GM23248 (cell line): ENCODE measurements at places on chromosomes 12 and 14. TPM values are rescaled to one million over a fixed set of nuclear protein-coding genes. Genes with fewer than 3 reads are reported as not detected.

Gene PPM1H
- polyA plus RNA-seq = 0.03 and 0.13 TPM in 2 replicates

Gene SMIM41
- polyA plus RNA-seq = not detected in 2 replicates

Gene KRT4
- 0.13 TPM in 1 of 2 replicates, not detected in the other for polyA plus RNA-seq

Gene CD27
- 0.28 and 0.32 TPM in 2 replicates for polyA plus RNA-seq

Gene CIROP
- 0.09 TPM in 1 of 2 replicates, not detected in the other for polyA plus RNA-seq

Gene TRIAP1
- 68.6 and 70.3 TPM in 2 replicates for polyA plus RNA-seq

Gene TCL1A
- not detected in 2 replicates for polyA plus RNA-seq

Gene KRT2
- polyA plus RNA-seq = not detected in 2 replicates

Gene LMNTD1
- 0.39 and 0.58 TPM in 2 replicates for polyA plus RNA-seq

DNA sequence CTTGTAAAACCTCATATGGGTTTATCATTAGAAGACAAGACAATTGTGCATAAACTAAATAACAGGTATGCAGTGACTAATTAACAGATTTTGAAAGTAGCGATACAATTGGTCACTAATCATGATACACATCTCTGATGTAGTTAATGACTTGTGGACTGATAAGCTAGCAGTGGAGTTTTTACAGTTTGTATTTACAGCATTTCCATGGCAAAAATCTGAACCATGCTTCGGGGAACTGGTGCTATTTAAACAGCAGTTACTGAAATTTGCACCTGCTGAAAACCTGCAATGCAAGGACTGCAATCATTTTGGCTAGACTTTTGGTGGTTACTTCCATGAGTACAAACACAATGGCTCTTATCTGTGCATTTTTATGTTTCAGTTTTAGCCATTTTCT is 471.2 kb downstream of the RERGL start:
- DNase-seq = no peak

- peak; percentile 44 for DNase-seq
Observed at GRCh38 chr12:46874642-46875041, 48.8 kb upstream of the SLC38A4 start.

DNA sequence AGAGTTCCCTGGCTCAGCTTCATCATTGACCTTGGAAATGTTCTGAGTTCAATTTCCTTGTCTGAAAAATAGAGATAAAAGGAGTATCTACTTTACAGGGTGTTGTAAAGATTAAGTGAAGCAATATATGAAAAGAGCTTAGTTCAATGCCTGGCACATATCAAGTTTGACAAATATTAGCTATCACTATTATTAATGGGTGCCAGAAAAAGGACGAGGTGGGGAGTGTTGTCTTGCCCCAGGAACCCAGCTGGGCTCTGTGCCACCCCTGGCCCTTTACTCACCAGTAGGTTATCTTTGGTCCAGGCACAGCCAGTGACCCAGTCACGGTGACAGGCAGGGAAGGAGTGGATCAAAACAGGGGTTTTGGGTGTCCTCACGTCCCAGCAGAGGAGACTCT is 32.0 kb downstream of the PARP2 start:
- DNase-seq = no peak

- peak; percentile 49 for DNase-seq
Observed at GRCh38 chr12:46711756-46712155, 114.0 kb downstream of the SLC38A4 start.

DNA sequence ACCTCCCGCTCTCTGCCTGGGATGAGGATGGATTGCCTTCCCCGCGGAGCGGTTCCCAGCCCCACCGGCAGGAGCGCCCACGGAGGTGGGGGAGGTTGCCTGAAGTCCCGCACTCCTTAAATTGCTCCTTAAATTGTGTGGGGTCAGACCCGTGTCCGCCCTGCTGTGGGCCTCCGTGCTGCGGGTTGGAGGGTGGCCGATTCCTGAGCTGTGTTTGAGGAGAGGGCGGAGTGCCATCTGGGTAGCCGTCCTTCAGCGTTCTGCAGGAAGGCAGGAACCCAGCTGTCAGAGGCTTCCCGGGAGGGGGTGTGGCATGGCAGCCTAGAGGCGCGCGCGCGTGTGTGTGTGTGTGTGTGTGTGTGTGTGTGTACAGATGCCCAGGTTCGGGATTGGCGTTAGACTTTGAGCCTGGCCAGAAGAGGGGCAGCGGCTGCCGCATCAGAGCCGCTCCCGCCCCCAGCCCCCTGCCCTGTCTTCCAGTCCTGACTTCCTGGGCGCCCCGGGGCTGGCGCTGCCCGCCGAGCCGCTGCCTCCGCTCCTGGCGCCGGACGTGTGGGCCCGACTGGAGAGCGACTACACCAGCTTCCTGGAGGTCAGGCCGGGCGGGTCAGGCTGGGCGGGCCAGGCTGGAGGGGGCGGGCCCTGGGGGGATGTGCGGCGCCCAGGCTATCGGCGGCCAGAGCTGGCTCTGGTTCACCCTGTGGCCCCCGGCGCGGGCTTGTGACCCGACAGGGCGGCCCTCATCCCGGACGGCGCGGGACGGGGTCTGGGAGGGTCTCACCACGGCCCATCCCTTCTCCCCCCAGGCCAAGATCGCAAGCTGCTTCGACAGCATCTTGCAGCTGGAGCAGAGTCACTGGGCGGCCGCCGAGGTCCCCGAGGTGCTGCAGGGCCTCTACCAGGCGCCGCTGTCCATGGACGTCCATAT is 9.2 kb downstream of the EXOC3L4 start:
- DNase-seq = peak; percentile 68

- DNase-seq = no peak
Observed at GRCh38 chr14:72559669-72560255, 334.1 kb downstream of the DPF3 start.

DNA sequence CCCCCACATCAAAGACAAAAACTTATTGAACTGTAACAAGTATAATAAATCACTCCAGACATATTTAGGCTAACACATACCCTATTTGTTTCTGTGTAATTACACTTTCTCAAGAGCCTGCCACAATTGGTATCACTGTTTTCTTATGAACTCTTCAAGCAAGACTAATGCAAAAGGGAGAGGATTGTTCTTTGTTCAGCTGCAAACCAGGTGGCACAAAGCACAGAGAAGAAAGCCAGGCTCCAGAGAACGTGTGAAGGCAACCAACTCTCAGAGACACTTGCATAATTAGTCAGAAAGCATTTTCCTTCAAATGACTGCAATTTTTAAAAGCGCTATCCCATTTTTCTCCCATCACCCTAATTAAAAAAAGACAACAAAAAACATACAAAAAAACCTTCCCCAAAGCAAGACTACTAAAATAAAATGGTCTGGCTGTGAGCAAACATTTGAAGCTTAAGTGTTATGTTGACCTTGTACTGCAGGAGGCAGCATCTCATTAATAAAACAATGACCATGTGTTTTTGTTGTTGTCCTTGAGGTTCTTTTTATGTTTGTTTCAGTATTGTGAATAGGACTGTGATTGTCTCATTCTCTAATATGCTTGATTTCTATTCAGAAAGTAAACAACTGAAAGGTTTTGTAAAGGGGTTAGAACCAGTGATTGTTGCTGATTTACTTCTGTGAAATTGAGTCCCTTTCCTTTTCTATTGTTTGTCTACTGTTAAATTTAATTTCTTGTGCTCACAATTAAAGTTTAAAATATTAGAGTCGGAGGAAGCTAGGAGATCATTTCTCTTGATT is 452.7 kb upstream of the PDE3A start:
- DNase-seq = peak; percentile 57

GRCh38 chr12:45208604-45209487 is 7.0 kb upstream of the ANO6 start:
- DNase-seq = peak; percentile 72

DNA sequence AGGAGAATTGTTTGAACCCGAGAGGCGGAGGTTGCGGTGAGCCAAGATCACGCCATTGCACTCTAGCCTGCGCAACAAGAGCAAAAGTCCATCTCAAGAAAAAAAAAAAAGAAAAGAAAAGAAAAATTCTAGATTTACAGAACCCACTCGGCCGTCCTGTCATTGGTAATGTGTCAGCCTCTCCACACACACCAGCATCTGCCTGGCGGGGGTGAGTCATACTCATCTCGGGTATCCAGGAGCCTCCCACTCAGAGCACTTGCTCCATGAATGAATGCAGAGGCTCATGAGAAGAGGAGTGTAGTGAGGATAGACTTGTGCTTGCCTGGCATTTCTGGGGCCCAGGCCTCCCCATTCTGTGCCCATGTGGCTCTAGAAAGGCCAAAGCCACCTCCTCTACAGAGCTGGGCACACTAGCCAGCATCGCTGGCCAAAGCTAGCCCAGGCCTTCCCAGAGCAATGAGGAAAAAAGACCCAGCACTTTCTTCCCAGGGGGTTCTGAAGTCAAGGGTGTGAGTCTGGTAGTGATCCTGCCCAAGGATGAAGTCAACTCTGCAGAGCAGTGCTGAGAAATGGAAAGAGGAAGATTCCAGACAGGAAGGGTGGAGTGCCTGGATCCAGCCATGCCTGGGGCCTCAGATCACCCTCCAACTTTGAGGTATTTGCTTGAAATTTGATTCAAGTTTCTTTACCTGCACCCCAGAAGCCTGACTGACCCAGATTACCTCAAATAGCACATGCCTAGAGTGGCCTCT is 31.2 kb upstream of the KLC1 start:
- DNase-seq = peak; percentile 97

DNA sequence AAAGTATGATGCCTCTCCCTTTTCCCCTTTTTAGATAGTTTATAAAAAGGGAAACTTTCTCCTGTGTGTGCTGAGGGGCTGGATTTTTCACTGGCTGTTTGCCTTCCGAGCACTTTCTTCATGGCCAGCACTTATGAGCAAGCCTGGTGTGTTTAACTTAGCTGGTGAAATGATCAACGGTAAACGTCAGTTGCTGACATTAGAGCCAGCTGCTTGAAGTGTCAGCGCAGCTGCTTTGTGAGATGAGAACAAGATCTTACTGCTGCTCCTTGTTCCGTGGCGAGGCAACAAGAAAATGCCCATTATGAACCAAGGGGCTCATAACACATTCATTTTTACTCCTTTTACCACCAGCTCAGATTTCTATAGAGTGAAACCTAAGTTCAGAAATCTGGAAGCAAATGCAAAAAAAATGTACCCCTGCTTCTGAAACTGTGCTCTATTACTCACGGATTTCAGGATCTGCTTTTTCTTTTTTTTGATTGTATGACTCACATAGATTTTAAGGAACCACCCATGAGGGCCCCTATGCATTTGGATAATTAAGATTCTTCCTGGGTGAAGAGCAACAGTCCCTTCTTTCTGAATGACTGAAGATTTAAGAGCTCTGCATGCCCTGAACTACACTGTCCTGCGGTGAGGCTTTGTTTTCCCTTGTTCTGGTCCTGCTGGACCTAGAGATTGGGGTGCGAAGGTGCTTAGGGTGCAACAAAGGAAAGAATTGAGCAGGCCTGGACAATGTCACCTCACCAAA is 74.3 kb upstream of the CPM start:
- DNase-seq = peak; percentile 85

DNA sequence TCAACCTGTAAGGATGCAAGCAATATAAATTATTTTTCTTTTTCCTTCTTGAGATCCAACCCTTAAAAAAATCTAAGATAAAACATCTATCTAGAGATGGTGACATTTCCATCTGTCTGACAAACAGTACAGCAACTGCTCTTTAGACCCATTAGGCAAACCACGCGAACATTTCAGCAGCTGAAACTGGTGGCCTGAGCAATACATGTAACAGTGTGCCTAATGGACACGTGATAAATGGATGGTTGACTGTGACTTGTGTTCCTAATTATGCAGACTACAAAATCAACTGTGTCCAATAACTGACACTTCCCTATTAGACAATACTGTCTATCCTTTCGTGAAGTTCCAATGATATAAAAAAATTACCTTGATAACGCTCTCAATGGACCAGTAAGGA is 18.9 kb downstream of the E2F7 start:
- DNase-seq = no peak

DNA sequence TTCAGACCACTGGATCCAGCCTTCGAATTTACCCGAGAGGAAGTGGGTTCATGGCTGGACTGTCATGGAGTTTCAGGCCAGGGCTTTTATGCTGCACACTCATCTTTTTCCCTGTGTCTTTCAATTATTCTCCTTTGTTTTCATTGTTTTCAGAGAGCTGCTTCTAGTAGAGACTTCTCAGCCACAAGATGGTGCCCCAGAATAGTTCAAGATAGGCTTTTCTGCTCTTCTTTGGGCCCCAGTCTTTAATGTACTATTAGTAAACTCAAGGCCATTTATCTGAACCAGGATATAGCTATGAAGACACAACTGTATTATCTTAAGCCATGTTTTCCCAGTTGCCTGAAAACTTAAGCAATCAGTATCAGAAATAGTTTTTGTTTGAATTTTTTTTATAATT is 30.4 kb upstream of the PSMA6 start:
- DNase-seq = peak; percentile 15

DNA sequence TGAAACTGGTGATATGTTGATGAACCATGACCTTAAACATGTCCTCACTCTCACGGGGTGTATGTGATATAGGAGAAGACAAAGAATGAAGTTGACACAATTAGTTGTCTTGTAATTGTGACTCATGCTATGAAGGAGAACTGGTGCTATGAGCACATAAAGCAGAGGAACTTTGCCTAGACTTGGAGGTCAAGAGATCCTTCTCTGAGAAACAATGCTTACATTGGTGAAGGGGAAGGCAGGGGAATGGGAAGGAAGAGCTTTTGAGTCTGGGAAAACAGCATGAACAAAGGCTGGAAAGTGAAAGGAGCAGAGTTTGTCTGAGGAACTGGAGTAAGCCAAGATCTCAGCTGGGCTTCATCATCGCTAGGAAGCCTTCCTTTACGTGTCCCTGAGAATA is 83.2 kb downstream of the MYRFL start:
- DNase-seq = peak; percentile 28

- DNase-seq = peak; percentile 72
Observed at GRCh38 chr12:45381351-45381750, 165.5 kb downstream of the ANO6 start.

- no peak for DNase-seq
Observed at GRCh38 chr14:75811136-75811829, 150.2 kb downstream of the TTLL5 start.

DNA sequence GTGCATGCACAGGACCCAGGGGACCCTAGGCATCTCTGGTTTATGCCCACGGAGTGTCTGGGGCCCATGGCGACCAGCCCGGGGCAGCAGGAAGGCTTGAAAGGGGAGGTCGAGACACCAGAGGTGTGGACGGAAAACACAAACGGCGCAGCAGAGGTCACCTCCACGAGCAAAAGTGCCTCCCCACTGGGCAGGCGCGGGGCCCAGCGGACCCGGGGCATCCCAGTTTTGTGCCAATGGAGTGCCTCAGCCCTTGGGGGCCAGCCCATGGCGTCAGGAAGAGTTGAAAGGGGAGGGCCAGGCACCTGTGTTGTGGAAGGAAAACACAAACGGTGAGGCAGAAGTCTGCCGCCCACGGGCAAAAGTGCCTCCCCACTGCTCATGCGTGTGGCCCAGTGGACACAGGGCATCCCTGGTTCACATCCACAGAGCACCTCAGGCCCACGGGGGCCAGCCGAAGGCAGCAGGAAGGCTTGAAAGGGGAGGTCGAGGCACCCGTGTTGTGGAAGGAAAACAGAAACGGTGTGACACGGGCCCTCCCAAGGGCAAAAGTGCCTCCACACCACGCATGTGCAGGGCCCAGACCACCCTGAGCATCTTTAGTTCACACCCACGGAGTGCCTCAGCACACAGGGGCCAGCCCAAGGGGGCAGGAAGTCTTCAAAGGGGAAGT is 378.8 kb downstream of the ALG10 start:
- no peak for DNase-seq

- no peak for DNase-seq
Observed at GRCh38 chr12:18432206-18432605, 170.9 kb downstream of the PIK3C2G start.
